ENCODE measurements at places on chromosomes 5 and 9.

GRCh38 chr5:65043843-65044359 lies 275.2 kb downstream of the CWC27 start:
- DNase-seq, result no peak

GRCh38 chr9:99083051-99083450 lies 21.9 kb upstream of the TGFBR1 start:
- DNase-seq, result no peak

DNA sequence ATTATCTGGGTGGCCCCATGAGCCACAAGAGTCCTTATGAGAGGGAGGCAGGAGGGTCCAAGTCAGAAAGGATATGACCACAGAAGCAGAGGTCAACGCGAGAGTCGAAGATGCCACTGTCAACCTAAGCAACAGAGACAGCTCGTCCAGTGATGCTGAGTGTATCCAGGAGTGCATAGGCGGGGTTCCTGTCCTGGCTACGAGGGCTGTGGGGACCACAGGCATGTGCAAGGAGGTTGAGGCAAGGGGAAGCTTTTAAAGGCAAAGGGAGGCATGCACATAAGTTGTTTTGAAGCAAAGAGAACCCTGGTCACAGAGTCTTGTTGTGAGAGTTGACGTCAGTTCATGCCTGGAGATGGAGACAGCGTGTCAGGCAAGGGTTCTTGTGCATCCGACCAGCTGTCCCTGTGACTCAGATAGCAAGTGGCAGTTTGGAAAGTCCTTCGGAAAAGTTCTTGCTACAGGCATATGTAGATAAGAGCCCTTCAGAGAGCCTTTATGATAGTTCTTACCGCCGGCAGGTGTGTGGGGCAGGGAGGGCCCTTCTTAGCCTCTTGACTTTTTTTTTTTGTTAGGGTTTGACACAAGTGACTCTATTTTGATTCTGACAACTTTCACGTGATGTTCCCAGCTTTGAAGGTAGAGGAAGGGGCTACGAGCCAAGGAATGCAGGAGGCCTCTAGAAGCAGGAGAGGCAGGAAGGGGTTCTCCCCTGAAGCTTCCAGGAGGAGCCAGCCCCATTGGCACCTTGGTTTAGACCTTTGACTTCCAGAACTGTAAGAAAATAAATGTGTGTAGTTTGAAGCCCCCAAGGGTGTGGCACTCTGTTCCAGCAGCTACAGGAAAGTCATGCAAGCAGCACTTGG lies 66.0 kb upstream of the FCN1 start:
- no peak for DNase-seq

DNA sequence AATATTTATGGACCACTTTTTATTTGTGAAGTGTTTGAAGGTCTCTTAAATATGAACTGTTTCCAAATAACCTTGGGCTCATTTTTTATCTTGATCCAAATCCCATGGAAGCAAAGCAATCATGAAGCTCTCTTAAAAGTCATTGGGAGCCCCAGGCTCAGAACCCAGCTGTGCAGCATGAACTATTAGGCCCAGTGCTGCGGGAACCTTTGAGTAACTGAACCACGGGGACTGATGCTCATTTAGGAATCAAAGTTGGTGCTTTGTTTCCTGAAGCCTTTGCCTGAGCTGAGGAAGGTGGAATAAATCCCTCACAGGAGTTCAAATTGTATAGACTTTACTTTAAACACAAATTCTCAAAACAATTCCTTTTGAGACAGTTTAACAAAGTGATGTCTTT lies 27.8 kb downstream of the MAT2B start:
- DNase-seq, result no peak

DNA sequence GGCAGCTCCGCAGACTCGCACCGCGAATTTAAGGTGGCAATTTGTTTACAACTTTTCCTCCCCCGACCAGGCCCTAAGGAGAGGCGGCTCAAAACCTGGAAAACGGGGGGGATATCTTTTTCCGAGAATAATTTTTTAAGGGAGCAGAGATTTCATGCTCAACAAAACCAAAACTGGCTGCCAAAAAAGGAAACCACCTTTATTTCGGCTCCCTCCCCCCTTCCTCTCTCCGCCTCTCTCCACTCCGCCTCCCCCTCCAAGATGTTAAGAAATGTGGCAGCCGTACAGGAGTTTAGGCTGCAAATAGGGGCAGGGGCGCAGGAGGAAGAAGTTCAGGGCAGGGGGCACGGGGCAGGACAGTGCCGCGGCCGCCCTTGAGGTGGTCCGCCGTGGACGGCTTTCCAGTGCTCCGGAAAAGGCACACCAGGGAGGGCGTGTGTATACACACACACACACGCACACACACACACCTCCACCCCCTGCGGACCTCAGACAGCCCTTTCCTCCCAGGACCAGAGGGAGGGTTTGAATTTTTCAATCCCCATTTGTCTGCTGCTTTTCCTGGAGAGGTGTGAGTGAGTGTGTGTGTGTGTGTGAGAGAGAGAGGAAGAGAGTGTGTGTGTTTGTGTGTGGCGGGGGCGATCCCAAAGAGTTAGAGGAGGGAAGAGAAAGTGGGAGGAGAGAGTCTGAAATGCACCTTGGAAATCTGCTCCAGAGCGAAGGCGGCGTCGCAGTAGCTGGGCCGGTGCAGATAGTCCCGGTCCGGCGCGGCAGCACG lies 9.1 kb downstream of the PTCH1 start:
- peak; percentile 39 for DNase-seq

- peak; percentile 56 for DNase-seq
Measured at GRCh38 chr5:160118349-160119141, 705 bp downstream of the PWWP2A start.
